ENCODE measurements at places on chromosomes 3 and 15.

GRCh38 chr3:125431912-125432790, 57.0 kb upstream of the ZNF148 start:
- DNase-seq: no peak

- no peak for DNase-seq
Observed at GRCh38 chr3:16508243-16508578, 5.3 kb downstream of the RFTN1 start.

GRCh38 chr3:9196020-9196419, 53.4 kb downstream of the SRGAP3 start:
- no peak for DNase-seq

DNA sequence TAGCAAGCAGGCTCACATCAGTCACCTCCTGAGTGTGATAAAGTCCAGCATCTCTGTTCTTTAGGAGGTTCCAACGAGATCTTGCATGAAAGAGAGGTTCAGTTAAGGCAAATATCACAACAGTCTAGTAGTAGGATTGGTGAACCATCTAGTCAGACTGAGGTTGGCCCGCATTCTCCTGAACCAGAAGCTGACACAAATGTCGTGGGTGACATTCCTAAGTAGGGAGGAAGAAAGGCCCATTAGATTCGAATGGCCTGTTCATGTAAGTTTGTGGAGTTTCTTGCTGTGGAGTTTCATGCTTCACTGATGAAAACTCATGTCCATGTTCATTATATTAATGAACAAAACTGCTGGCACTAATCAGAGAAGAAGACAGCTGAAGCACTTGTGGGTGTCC, 66.7 kb upstream of the XCR1 start:
- DNase-seq: no peak

DNA sequence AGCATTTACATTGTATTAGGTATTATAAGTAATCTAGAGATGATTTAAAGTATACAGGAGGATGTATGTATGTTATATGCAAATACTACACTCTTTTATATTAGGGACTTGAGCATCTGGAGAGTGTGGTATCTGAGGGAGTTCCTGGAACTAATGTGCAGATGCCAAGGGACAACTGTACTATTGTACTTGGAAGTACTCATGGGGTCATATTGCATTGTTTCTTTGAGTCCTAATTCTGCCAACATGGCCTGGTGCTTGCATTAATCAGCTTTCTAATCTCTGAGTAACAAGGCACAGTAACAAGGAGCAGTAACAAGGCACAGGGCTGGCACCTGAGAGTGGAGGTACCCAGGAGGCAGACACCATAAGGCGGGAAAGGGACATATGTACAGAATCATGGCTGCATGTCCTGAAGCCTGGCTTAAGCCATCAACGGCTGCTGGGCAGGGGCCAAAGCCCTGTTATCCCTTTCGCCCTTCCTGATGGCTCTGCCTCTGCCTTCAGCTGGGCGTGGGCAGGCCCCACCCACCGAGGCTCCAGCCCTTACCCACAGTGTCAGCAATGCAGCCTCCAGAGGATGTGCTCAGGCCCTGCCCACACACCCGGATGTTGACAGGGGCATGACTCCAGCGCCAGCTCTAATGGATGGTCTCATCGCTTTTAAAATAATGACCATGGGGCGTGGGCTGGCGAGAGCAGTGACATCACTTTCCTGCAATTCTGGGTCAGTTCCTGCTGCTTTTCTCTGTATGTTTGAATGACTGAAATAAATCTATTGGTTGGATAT, 22.9 kb downstream of the CEMIP start:
- DNase-seq: no peak

DNA sequence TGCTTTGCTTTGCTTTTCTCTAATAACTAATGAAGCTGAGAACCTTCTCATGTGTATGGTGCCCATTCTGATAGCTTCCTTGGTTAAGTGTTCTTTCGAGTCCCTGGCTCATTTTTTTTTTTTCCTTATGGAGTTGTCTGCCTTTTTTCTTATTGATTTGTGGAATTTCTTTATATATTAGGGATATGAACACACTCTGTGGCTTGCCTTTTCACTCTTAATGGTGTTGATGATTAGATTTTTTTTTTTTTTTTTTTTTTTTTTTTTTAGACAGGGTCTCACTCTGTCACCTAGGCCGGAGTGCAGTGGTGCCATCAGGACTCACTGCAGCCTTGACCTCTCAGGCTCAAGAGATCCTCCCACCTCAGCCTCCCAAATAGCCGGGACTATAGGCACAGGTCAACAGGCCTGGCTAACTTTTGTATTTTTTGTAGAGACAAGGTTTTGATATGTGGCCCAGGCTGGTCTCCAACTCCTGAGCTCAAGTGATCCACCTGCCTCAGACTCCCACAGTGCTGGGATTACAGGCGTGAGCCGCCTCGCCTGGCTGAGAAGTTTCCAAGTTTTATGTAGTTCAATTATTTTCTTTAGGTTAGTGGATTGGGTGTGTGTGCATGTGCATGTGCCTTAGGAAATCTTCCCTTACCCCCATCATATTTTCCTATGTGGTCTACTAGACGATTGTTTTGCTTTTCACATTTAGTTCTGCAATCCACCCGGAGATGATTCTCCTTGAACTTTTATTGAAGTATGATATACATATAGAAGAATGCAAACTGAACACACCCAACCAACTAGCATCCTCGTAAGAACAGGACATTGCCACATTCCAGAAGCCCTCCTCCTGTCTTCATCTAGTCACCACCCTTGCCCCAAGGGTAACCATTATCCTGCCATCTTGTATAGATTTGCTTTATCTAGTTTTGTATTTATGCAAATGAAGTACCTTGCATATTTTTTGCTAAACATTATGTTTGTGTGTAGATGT, 1.7 kb upstream of the SNRPA1 start:
- DNase-seq: no peak

DNA sequence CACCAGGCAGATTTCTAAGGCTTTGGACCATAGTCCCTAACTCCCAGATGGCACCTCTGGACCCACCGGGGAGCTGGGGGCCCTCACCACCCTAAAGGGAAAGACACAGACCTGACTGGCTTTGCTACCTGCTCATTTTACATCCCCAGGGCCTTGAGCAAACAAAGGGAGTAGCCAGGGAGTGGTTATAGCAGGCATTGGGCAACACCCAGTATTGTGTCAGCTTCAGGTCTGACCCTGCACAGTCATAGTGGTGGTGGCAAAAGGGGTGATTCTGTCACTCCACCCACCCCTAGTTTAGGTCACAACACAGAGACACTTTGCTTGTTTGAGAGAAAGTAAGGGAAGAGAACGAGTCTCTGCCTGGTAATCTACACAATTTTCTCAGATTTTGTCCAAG, 352.5 kb downstream of the DIPK2A start:
- no peak for DNase-seq

- DNase-seq: no peak
Observed at GRCh38 chr3:143810166-143810952, 37.9 kb downstream of the SLC9A9 start.

DNA sequence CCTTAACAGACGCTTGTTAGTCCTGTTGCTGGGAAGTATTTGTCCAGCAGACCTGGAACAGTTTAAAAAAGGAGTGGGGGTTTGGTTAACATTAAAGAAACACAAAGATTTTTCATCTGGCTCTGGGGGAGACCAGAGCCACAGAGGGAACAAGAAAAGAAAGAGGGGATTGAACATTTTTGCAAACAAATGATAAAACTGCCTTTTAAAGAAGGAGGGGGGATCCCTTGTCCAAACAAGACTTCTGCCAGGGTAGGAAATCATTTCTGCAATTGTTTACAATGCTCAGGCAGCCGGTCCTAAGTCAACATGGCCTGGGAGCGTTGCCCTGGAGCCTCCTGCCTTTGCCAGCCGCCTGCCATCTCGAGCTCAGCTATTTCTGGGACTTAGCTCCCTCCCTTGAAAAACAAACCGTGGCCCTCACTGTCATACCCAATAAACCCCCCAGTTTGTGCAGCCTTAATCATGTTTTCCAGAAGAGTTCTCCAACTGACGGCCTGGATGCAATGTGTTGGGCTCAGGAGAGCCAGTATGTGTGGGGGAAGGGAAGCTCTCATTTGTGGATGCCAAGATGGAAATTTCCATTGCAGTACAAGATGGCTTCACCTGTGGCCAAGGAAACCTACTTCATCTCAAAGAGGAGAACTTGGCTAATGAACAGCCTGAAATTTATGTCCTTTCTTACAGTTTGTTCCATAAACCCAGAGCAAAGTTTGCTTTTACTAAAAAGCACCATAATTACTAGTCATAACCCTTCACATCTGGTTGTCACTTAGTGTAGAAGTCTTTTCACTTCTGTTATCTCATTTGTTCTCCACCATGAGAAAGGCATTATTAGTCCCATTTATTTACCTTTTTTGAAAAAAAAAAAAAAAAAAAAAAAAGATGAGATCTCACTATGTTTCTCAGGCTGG, 75.9 kb upstream of the RNU6-1 start:
- no peak for DNase-seq

- DNase-seq: no peak
Observed at GRCh38 chr15:28093752-28094535, 5.2 kb downstream of the OCA2 start.

GRCh38 chr15:28912422-28912821, 26.6 kb downstream of the APBA2 start:
- DNase-seq: no peak

DNA sequence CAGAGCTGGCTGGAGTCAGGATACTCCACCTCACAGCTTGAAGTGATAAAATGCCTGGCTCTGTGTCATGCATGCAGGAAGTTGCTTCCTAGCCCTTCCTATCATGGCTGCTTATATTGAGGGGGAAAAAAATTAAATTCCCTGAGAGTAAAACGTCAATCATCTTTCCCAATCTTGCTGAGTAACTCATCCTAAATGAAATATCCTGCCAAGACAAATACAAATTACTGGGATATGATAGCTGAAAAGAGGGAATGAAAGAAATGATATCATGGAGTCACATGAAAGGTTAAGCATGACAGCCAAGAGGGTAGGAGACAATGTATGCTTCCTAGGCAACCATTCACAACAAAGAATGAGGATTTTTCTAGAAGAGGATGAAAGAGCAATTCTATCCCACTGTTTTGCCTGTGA, 110.6 kb downstream of the ABI3BP start:
- DNase-seq: no peak

GRCh38 chr3:119781330-119782198, at the start of gene NR1I2:
NR1I2 (plus strand) TSS chr3:119782101.
- no peak for DNase-seq

GRCh38 chr15:65660927-65661326, 39.2 kb downstream of the SLC24A1 start:
- no peak for DNase-seq

GRCh38 chr3:174023421-174023820, 625.9 kb downstream of the NLGN1 start:
- DNase-seq: no peak

- DNase-seq: no peak
Observed at GRCh38 chr15:45314960-45315359, 62.9 kb downstream of the SLC28A2 start.

- DNase-seq: no peak
Observed at GRCh38 chr3:41485484-41485883, 286.2 kb downstream of the CTNNB1 start.

DNA sequence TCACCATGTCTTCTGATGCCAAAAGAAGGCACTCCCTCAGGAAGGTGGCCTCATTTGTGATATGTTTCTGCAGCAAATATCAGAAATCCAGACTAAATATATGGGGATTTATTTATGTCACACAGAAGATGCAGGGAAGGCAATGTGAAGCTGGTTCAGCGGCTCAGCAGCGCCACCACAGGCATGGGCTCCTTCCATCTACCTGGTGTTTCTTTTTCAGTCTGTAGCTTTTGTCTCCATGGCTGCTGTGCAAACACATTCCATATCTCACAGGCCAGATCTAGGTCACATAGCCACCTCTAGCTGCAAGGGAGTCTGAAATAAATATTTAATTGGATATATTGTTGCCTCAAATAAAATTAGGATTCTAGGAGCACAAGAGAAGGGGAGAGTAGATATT, 502.1 kb upstream of the IL12A start:
- DNase-seq: no peak

DNA sequence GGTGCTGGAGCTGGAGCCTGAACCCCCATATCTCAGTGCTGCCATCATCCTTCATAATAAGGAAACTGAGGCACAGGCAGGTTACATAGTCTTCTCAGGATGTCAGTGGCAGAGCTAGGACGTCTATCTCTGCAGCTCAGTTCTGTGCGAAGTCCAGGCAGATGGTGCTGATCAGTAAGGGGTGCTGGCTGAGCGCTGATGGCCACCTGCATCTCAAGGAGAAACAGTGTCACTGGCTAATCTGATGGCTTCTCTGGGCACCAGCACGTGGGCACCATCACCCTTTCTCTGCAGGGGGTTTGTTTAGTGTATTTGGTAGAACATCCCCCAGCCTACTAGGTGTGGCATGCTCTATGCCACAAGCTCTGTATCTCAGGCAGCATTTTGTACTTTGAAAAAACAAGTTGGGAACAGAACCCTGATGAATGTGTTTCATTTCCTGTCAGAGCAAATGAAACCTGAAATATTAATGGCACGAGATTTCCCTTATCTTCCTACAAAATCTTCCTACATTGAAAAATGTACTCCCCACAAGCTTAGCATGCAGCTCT, 35.1 kb downstream of the APBA2 start:
- no peak for DNase-seq

GRCh38 chr3:186909078-186909853, 21.1 kb upstream of the ST6GAL1 start:
- peak; percentile 60 for DNase-seq

GRCh38 chr3:27590437-27591298, 106.5 kb upstream of the SLC4A7 start:
- no peak for DNase-seq

- no peak for DNase-seq
Observed at GRCh38 chr3:16468002-16468335, 45.5 kb downstream of the RFTN1 start.

DNA sequence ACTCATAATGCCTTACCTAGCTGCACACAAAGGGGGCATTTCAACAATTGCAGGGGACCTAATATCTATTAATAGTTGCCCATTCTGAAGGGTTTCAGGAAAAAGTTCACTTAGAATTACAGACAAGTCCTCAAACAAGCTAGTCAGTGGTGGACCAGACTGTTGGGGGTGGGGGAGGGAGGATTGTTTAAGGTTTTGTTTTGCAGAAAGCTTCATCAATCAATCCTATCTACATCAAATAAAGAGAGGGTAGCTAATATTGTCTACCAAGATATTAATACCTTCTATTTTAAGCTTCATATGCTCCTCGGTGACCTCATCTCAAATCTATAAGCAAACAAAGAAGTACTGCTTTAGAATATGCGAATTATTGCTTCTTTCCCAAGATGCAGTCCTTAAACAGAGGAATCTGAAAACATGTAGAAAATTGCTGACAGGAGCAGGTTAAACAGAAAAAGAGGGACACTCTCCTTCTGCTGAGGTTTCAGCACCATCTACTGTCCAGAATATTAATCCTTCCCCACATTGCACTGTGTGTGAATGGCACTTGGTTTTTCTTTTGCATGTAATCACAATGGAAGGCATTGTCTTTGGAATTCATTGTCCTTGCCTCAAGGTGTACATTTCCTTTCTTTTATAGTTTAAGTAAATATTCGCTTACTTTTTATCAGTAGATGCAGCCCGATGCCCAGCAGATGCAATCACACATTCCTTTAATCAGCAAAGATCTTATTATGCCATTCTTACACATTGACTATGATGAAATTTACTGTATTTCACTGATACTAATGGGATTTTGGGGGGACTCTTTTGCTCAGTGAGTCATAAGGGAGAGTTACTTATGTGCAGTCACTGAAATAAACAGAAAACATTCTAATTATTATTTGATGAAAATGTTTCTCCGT, 94.7 kb downstream of the IL5RA start:
- DNase-seq: no peak

All from naive B cell (primary cell).